ENCODE measurements at places on chromosomes 7 and 10.

DNA sequence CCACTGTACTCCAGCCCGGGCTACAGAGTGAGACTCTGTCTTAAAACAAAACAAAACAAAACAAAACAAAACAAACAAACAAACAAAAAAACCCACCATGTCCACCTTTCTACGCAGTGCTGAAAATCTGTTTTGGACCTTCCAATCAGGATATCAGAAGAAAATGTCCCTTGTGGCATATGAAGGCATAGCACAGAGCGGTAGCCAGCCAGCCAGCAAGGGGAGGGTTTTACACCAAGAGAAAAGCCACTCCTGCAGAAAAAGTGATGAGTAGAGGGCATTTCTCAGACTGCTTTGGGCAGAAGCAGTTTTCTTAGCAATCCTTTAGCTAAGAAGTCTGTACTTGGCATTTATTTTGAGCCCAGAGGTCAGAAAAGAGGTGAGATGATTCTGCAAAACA, 612.2 kb downstream of the TYW1 start:
- no peak for DNase-seq

DNA sequence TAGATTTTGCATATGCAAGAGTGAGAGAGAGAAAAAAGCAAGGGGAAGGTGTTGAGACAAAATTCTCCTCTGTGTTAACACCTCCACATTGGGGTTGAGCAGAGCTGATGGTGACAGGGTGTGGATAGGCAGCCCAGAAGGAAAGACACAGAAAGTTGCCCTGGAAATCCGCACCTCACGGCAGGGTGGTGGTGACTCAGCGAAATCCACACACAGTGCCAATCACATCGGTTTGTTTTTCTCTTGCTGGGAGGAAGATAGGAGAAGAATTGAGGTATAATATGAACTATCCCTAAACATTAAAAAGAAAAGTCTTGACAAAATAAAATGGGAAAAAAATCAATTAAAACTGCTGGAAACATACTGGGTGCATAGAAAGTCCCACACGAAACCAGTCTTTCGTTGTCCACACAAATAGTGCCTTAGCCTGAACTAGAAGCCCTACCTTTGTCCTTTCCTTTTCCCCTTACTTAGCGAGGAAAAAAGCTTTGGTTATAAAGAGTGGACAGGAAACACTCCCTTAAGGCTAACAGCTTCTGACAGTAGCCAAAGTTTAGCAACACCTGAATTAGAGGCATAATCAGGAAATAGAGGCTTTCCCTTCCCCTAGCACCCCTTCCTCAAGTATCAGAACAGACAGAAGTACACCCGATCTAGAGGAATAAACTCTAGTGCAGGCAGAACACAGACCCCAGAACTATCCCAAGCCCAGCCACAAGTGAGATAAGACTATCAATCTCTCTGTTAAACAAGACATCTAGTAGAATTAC, 39.2 kb upstream of the DNAJC1 start:
- no peak for DNase-seq

DNA sequence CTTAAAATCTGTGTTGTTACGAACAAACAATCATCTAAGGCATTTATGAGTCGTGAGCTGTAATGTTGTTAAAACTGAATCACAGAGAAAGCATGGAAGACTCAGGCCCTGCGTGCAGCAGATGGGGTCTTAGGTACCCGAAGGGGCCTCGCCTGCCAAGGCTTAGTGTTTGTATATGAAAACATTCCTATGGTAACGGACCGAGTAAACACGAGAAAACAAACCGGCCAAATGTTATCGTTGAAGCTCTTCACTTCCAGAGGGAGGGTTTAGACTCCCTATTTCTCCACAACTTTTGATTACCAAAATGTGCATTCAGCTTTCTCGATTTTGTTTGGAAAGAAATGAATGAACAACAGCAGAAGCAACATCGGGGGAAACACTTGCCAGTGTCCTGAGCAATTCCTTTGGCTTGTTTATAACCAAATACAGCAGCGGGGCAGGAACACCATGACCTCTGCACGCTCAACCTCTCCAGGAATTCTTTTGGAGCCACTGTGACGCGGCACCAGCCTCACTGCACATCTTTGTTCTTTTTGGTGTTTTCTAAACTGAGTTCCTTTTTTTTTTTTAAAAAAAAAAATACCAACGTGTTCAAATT, 121.6 kb upstream of the KLF6 start:
- no peak for DNase-seq

GRCh38 chr7:90708841-90709317, 112.8 kb downstream of the CDK14 start:
- no peak for DNase-seq

DNA sequence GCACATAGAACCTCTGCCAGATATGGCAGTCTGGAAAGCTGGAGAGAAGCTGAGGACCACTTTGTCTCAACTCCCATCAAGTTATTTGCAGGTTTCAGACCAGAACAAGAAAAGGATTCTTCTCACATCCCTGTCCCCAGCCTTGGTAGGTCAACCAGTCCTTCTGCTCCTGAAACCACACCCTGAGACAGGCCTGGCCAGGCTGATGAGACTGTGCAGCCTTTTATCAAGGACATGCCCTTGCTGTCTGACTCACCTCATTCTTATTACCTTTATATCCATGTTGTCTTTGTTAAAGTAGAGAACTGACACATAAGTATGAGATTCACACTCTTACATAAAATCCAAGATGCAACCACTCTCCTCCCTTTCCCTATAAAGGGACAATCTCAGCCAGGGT, 354.9 kb downstream of the PLXNA4 start:
- no peak for DNase-seq

- no peak for DNase-seq
These were observed 89.3 kb upstream of the PRKCQ start for GRCh38 chr10:6669269-6669859.

DNA sequence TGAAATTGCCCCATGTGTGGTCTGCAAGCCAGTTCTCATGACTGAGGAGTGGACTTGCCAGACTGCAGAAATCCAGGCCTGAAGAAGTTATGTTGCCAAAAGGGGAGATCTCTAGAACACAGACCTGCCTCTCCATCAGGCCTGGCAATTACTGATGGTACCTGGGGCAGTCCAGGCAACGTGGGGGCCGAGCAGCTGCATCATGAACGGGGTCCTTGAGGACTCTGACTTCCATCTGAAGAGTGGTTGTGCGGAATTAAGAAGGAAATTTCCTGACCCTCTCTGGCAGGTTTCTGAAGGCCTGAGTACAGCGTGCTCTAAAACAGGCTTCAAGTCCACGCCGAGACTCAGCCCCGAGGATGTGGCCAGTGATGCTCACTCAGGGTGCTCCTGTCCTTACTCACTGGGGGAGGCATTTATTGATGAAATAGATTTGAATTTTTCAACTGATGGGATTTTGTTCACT, 30.4 kb downstream of the RAMP3 start:
- DNase-seq: no peak

GRCh38 chr10:74084955-74085354, 65.7 kb downstream of the AP3M1 start:
- DNase-seq: no peak

GRCh38 chr7:1754345-1754908, 84.3 kb downstream of the ELFN1 start:
- no peak for DNase-seq

DNA sequence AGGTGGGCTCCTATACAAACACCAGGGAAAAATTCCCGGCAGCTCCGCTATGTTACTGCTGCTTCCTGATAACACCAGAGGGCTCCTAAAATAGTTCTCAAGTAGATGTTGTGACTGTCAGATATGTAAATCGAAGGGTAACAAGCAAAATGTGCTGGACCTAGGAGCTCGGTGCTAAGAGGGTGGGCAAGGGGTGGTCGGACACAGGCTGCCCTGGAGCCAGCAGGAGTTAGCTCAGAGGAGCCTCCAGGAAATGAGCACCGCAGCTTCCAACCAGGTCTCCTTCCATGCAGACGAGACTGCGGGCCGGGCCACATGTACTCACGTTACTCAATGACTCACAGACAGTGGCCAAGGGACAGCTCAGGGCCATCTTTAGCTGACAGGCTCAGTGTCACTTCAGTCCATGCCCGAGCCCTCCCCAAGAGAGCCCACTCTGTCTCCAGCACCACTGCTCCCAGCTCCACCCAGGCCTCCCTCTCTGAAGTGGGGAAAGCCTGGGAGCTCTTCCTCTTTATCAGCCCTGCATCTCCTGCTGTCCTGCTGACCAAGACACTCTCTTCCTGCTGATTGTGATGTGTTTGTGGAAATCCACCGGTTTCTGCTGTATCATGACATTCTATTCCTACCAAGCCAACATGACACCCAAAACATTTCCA, 37.2 kb upstream of the TMEM273 start:
- DNase-seq: no peak

DNA sequence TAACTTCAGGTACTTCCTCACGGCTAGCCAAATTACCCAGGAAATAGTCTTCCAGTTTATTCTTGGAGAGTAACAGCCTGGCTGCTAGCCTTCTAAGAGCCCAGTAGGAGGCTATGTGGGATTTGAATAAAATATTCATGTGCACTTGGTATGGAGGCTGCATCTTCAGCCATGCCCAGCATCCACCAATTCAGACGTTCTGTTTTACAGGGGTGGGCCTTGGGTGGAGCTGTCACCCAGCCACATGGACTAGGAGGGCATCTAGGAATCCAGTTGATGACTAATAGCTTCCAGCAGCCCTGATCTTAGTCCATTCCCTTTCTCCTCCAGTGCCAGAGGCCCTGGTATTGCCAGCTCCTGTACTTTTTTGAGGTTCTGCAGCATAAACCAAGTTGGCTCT, 66.3 kb upstream of the ZRANB1 start:
- DNase-seq: no peak

DNA sequence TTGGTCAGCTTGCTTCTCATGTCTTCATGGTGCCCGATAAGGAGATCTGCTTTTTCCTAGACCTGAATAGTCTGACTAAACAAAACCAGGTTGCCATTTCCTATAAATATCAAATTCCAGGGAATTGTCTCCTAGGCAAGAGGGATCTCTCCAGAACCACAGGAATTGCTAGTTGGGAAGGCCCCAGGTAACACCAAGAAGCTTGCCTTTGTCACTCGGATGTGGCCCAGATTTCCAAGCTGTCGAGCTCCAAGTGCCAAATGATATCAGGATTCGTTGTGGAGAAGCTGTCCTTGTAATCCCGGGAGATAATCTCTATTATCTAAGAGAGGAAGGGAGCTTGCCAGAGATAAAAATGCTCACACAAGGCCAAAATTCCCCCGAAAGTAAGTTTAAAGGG, 1288.5 kb upstream of the AUTS2 start:
- no peak for DNase-seq

DNA sequence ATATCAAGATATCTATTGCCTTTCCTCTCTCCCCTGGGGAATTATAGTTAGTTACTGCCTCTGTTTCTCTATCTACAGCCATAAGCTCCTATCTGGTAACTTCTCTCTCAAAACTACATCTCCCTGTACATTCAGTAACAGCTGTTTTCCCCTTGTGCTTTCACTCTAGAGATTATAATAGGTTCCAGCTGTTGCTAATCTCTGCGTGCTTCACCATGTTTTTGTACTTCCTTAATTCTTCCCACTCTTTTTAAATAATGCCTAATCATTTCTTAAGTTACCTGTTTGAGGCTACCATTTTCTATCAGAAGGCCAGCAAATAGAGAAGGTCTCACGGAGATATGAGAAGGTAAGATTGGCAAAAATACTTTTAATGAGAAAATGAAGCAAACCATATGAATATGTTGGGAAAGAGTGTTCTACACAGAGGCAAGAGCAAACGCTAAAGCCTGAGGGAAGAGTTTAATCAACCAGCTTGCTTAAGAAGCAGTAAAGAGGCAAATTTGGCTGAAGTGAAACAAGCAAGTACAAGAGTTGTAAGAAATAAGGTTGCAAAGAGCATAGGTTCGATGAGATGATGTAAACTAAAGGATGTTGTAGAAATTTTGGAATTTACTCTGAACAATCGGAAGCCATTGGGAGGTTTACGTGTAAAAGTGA, 101.9 kb upstream of the HGF start:
- no peak for DNase-seq

GRCh38 chr10:131574363-131574706, 262.8 kb upstream of the TCERG1L start:
- DNase-seq: no peak

DNA sequence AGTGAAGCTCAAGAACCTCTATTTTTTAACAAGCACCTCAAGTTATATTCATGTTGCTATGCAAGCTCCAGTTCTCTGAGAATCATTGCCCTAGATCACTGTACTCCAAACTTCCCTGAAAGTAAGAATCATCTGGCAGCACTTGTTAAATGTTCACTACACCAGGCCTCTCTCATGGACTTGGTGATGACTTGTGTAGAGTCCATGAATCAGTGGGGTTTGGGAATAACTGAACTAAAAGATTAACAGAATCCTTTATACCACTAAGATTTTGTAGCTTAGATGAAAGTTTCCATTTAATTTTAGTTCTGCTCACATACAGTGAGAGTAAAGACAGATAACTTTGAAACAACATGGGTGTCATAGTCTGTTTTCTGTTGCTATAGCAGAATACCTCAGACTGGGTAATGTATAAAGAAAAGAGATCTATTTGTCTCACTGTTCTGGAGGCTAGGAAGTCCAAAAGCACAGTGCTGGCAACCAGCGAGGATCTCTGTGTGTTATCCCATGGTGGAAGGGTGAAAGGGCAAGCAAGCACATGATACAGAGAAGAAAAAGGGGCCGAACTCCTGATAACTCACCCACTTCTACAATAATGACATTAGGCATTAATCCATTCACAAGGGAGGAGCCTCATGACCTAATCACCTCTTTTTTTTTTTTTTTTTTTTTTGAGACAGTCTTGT, 27.9 kb upstream of the AOAH start:
- no peak for DNase-seq

DNA sequence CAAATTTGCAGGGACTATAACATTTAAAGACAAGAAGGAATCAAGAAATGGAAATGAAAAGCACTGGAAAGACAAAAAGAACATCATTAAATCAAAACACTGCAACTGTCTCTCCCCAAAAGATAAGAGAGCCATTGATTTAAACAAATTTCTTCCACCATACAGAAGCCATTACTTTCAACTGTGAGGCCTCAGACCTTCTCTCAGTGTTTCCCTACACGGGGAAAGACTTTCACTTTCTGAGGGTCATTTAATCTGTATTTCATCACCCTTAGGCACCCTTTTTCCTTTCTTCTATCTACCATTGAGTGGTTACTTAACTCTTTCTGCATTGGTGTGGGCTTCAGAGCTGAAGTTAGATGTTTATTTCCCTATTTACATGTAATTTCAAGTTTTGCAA, 47.5 kb downstream of the CCDC172 start:
- no peak for DNase-seq
